ENCODE measurements at places on chromosomes 6 and 20.

DNA sequence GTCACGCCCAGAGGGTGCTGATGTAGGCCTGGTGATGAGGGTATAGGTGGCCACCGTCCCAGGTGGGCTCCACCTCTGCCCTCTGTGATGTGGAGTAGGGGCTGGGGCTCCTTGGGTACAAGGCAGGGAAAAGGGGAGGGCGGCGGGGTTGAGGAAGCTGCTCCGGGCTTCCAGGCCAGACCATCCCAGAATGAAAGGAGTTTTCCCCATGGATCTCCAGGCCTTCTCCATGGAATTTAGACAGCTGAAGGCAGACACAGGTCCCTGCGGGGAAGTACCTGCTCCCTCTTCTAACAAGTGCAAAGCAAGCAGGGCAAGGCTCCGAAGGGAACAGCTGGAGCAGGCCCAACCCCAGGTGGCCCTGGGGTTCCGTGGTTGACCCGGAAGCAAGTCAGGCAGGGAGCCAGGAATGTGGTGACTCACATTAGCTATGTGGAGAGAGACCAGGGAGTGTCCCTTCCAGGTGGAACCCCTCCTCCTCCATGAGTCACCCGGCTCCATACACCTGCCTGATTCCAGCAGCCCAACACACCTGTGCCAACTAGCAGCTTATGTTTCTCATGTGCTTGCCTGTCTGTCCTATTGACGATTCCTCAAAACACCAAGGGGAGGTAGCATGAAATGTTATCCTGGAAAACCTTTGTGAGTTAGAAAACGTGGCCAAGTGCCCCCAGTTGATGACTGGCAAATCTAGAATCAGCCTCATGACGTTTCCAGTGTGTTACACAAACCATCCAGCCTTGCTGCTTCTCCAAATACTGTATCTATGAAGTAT lies 59.7 kb upstream of the SNX9 start:
- peak; percentile 92 for DNase-seq

GRCh38 chr6:168536196-168536595 lies 95.2 kb downstream of the SMOC2 start:
- DNase-seq, result no peak

- no peak for DNase-seq
Measured at GRCh38 chr6:26198722-26199056, 111.5 kb downstream of the HFE start.

DNA sequence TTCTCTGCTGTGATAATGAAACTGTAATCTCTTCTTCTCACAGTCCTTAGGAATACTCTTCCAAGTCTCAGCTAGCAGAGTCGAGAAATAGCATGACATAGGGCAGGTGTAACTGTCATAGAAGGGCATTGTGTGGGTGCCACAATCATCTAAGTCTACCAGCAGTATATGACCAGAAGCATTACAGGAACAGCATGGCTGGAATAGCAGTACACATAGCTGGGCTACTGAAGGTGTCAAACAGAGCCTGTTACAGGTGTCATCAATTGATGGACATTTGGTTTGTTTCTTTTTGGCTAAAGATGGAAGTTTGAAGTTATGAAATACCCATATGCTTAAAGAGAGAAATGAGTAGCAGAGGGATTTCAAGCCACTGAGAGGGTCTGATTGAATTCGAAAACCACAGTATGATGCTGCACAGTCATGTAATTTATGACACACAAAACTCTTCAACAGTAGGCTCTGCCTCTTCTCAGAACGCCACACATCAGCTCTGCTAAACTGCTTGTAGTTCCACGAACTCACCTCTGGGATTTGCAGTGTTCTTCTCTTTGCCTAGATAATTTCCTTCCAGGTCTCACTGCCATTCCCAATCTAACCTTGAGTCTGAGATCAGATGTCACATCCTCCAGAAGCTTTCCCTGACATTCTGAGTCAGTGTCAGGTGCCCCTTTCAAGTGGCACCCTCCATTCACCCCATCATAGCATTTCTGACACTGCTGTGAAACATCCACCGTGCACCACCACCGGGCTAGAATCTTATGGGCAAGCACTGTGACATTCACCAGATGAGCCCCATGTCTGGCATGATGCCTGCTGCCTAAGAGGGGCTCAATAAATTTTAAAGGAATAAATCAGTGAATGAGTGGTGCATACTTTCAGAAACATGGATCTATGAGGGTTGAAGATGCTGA lies 151.0 kb downstream of the ADAT2 start:
- DNase-seq, result no peak

DNA sequence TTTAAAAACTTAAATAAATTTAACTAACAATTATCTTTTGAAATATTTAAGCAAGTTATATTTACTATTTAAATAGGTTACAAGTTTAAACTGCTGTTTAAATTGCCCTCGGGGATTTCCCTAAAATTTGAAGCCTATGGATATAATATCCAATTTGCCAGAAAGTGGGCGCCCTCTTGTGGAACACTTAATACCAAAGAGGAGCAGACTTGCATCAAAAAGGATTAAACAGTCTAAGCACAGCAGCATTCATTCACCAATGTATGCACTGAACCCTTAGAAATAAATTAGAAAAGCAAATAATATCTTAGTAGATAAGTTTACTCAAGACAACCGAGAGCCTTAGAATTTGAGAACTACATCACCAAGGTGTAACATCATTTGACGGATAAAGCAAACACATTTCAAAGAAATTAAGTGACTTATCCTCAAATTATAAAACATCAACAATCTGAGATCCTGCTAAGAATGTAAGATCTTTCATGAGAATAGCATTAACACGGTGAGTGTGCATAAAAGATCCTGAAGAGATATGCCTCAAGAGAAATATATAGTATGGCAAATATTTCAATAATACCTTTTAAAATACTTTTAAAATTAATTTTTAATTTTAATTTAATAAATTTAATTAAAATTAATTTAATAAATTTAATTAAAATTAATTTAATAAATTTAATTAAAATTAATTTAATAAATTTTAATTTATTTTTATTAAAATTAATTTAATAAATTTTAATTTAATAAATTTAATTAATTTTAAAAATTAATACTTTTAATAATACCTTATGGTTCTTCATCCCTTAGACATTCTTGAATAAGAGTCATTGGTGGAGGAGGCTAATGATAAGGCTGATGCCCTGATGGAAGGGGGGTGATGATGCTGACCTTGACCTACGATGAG lies 11.5 kb upstream of the MEP1A start:
- peak; percentile 44 for DNase-seq

DNA sequence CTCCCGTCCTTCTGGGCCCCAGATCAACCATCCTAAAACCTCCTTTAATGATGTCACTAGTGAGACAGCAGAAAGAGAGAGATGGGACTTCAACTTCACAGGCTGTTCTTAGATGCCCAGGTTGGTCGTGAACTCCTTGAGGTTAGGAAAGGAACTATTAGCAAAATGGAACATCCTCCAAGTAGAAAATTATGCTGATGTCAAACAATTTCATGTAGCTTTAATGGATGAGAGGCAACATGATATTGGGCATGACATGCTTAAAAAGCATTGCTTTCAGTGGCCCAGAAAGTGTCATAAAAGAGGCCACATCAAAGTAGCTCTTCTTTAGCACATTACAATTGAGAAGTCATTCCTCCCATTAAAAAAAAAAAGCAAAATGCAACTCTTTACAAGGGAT lies 248.1 kb downstream of the PTPRT start:
- DNase-seq, result no peak

DNA sequence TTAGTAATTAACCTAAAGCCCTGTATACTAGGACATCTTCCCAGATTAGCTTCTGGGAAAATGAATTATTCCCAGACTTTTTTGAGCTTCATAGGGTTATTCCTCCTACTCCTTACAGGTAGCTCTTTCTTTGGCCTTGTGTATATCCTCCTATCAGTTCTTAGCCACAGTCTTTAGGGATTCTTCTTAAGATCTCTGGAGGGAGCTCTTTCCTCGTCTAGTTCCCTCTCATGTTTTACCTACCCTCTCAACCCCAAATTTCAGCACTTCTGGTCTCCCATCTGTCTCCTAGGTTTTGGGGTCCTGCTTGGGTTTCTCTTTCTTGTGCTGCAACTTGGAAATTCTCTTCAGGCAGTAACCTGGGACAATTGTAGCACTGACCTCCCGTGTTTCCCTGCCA lies 46.4 kb upstream of the SLC35B3 start:
- no peak for DNase-seq

DNA sequence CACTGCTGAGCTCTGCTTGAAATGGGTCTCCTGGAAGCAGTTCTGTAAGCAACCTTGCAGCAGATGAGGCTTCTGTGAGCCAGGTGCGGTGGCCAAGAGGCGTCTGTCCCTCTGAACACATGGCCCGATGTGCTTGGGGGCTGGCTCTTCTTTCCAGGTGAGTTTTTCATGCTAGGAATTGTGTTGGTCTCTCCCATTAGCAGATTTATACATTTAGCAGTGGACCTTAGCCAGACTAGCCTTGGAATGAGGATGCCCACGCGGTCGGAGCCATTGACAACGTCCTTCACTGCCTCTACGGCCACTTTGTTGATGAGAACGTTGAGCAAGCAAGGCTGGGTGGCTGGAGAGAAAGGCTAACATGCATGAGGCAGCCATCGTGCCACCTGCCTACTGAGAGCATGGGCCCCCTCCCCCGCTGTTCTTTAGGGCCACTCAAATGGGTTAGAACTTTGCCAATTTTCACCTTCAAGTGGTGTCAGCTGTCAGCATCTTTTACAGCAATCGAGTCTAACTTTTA lies 33.5 kb downstream of the ERMARD start:
- DNase-seq, result no peak

- no peak for DNase-seq
Measured at GRCh38 chr6:35581633-35582032, 68.9 kb upstream of the TULP1 start.

DNA sequence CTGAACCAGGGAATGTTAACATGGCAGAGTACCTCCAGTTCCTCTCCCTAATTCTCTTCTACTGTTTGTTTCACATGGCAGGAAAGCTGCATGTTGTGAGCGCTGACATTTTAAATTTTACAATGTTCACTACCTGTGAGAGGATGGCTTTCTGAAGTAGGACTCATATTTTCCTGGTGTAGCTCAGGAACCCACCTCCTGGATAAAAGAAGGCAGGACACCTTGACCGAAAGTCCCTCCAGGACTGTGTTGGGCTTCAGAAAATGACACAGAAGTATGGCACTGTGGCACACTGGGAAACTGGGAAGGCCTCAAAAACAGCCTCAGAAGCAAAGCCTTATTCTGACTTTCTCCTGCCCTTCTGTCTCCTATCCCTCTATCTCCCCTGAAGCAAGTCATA lies 33.3 kb downstream of the PTPRK start:
- DNase-seq, result peak; percentile 50

DNA sequence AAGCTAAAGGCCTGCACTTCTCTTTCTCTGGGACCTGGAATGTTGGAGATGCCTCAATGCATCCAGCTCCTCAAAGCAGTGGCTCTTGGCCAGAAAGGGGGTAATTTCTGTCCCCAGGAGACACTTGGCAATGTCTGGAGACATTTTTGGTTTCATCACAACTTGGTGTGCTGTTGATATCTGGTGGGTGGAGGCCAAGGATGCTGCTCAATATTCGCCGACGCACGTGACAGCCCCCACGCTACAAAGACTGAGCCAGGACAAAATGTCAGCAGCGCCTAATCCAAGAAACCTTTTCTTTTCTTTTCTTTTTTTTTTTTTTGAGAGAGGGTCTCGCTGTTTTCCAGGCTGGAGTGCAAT lies 79.8 kb downstream of the SULF2 start:
- DNase-seq, result no peak

DNA sequence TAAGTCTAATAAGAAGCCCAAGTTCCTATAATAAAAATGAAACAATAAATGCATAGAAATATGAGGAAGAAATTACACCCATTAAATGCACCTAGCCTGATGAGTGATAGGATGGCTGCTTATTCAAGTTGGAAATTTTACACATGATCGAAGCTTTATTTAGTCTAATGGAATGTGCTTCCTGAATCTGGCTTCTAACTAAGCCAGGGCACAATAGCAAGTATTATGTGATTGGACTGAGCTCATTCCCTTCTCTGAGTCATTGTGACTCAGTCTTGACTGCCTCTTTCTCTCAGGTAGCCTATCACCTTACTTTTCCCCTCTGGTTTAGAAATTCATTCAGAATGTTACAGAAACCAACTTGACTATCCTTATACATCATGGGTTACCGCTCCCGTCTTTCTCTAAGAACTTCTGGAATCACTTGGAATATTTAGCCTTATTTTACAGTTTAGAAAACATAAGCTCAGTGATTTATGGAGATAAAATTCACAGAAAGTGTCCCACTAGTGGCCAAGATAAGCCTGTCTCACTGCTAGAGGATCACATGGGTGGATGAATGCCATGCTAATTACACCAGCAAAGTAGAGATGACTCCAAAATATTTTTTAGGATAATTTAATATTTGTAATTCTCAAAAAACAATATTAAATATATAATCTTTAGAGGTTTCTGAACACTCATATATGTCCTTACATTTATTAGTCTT lies 505.3 kb upstream of the JAG1 start:
- no peak for DNase-seq

DNA sequence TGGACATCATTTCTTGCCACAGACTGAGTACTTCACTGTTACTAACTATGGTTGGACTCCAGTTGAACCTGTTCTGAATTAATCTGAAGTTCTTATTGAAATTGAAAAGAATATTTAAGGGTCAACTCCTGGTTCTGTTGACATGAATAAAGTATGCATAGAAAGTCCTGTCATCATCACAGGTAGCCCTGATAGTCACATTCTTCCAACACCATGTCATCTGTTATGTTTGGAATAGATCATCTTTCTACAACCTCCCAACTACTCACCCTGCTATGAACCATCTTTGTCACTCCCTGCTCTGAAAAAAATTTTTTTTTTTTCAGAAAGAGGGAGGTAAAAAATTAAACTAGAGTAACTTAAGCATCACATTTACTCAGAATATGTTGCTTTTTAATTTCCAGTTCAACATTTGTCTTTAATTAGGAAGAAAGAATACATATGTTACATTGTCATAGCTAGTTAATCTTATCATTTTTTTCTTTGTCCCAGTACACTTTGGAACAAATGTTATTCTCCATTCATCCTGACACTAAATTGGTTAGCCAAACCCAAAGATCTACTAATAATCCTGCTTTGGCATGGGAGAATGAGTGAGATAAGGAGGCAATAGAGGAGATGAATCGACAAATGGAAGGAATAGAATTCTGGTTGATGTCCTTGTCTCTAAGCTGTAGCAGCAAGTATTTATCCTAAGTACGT lies 775.1 kb upstream of the NRSN1 start:
- no peak for DNase-seq

DNA sequence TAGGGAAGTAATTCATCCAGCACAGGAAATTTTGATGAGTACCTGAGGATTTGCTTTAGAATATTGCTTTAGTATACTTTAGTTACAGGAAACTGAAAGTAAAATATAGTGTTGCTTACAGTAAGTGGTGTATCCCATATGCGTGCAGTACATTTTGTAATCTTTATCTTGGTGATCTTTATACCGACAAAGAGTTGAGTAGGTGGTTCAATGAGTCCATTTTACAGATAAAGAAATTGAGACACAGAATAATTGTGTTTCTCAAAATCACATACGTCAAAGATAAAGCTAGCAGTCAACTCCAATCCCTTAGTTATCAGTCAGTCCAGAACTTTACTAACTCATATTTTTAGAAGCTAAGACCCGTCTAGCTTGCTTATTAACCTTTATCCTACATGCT lies 65.8 kb upstream of the E2F3 start:
- DNase-seq, result no peak

Data from ELF-1 (cell line).